ENCODE measurements at places on chromosomes 6 and 20. TPM values are rescaled to one million over a fixed set of nuclear protein-coding genes. Genes with fewer than 3 reads are reported as not detected.

DNA sequence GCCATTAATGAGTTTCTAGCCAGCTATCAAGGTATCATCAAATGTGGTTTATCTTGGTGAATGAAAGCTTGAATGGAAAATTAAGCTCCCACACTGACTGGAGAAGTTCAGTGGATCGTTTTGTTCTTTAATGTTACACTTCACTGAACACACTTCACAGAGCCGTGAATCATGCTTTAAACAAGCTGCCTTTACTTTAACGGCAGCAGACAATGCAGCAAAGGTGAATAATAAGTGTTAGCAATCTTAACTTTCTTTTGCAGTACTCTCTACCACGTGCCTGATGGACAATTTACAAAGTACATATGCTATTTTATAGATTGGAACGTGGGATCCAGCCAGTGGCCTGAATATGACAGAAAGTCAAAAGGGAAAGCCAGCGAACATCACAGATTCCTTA is 424.5 kb downstream of the GRIK2 start:
- DNase-seq, result no peak

Gene F13A1
- not detected for total RNA-seq

Gene ARFGAP1
- total RNA-seq, result 43.1 TPM

Gene SLC22A7
- total RNA-seq, result not detected

- DNase-seq, result no peak
These were observed 86.7 kb downstream of the SLX4IP start for GRCh38 chr20:10521836-10522235.

DNA sequence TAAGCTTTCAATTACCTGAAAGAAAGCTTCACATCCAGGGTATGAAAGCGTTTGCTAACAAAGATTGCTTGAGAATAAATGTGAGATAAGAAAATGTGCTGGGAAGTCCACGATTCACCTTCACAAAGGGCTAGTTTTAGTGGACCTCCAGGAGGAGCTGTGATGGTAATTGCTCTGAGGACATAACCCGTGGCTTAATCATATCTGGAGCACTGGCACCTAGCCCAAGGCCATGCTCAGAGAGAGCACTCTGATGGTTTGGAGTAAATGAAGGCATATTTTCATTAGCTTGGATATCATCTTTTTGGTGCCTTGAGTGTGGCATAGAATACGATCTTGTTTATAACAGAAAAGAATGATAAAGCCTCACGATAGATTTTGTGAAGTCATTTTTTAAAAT is 46.9 kb upstream of the BACH2 start:
- no peak for DNase-seq

DNA sequence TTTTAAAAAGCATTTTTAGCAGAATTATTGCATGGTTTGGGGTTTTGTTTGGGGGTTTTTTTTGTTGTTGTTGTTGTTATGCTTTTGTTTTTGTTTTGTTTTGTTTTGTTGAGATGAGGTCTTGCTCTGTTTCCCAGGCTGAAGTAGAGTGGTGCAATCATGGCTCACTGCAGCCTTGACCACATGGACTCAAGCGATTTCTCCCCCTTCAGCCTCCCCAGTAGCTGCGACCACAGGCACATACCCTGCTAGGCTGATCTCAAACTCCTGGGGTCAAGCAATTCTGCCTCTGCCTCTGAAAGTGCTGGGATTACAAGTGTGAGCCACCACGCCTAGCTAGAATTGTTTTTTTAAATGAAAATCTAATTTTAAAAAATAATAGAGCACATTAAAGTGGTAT is 35.7 kb downstream of the UBR2 start:
- DNase-seq, result no peak

Gene NRSN1
- total RNA-seq, result not detected

- DNase-seq, result no peak
These were observed 766.0 kb upstream of the MAP3K7 start for GRCh38 chr6:91352878-91353277.

Measured in lung microvascular endothelial cell (primary cell).